ENCODE measurements at places on chromosomes 6 and 20.

- no peaks in the 10 kb centered on the region for H3K4me1 ChIP-seq
- no peak overlapping the region for H3K27ac ChIP-seq
- peaks cover 7% of the 10 kb centered on the region for H3K27me3 ChIP-seq
- no peak overlapping the region for H3K4me3 ChIP-seq
- H3K36me3 ChIP-seq = no peaks in the 10 kb centered on the region
- no peak for DNase-seq
These were observed 501.3 kb upstream of the SULF2 start for GRCh38 chr20:48286601-48287000.

- H3K36me3 ChIP-seq = peaks cover 12% of the 10 kb centered on the region
- H3K27ac ChIP-seq = peak overlapping the region; percentile 95
- DNase-seq = peak; percentile 83
These were observed 715 bp downstream of the SOX12 start for GRCh38 chr20:325889-326644.

DNA sequence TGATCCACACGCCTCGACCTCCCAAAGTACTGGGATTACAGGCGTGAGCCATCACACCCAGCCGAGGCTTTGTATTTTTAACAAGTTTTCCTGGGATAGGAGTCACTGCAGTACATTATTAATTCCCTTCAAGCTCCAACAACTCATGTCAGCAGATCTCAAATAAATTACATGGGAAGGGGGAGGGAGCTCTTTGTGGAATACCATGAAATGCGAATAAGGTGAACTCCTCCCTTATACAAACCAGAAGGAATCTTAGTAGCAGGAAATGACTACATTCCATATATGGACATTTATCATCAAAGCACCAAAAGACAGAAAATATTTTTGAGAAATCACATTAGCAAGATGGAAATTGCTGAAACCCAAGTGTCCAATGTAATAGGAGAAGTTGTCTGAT lies 2.9 kb downstream of the GSS start:
- H3K4me3 ChIP-seq = no peak overlapping the region
- peaks cover 8% of the 10 kb centered on the region for H3K4me1 ChIP-seq
- DNase-seq = peak; percentile 15
- peak overlapping the region; percentile 35 for H3K27ac ChIP-seq
- no peaks in the 10 kb centered on the region for H3K27me3 ChIP-seq
- H3K36me3 ChIP-seq = peaks cover 13% of the 10 kb centered on the region

DNA sequence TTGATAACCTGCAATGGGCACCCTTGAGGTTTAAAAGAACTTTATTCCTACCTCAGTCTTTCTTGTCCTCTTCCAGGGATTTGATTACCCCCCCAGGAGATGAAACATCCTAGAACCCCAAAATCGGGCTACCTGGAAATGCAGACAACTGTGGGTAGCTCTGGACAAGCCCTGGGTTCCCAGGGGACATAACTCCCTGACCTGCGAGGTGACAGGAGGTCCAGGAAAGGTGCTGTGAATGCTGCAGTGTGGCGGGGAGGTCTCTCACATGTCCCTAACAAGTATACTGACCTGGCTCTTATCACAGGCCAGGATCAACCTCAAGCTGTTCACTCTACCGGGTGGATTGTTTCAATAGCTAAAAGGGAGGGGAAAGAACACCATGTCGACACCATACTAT lies 11.6 kb downstream of the JAG1 start:
- H3K4me3 ChIP-seq = no peak overlapping the region
- H3K4me1 ChIP-seq = peaks cover 33% of the 10 kb centered on the region
- H3K36me3 ChIP-seq = peaks cover 65% of the 10 kb centered on the region
- no peaks in the 10 kb centered on the region for H3K27me3 ChIP-seq
- H3K27ac ChIP-seq = no peak overlapping the region

DNA sequence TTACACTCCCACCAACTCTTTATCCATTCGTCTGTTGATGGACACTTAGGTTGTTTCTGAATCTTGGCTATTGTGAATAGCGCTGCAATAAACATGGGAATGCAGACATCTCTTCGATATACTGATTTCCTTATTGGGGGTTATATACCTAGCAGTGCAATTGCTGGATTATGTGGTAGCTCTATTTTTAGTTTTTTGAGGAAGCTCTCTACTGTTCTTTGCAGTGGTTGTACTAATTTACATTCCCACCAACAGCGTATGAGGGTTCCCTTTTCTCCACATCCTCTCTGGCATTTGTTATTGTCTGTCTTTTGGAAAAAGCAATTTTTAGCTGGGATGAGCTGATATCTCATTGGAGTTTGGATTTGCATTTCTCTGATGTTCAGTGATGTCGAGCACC lies 4.6 kb upstream of the PFDN4 start:
- peaks cover 12% of the 10 kb centered on the region for H3K4me1 ChIP-seq
- DNase-seq = no peak
- H3K27ac ChIP-seq = no peak overlapping the region
- H3K27me3 ChIP-seq = no peaks in the 10 kb centered on the region

DNA sequence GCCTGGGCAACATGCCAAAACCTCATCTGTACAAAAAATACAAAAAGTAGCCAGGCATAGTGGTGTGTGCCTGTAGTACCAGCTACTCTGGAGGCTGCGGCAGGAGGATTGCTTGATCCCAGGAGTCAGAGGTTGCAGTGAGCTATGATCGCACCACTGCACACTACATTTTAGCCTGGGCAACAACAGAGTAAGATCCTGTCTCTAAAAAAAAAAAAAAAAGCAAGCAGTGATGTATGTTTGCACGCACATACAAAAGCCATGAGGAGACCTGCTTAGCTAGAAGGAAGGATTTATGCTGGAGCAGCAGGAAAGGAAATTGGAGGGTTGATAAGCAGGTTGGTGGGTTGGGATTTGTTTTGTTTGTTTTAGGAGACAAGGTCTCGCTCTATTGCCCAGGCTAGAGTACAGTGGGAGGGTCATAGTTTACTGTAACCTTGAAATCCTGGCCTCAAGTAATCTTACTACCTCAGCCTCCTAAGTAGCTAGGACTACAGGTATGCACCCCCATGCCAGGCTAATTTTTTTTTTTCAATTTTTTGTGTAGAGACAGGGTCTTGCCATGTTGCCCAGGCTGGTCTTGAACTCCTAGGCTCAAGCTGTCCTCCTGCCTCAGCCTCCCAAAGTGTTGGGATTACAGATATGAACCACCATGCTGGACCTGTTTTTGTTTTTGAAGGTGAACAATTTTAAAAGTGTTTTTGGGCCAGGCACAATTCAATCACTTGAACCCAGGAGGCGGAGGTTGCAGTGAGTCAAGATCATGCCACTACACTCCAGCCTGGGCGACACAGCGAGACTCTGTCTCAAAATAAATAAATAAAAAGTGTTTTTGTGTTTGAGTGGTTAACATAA lies 4.0 kb downstream of the ZSWIM3 start:
- no peaks in the 10 kb centered on the region for H3K27me3 ChIP-seq
- DNase-seq = peak; percentile 43
- H3K4me1 ChIP-seq = no peaks in the 10 kb centered on the region

DNA sequence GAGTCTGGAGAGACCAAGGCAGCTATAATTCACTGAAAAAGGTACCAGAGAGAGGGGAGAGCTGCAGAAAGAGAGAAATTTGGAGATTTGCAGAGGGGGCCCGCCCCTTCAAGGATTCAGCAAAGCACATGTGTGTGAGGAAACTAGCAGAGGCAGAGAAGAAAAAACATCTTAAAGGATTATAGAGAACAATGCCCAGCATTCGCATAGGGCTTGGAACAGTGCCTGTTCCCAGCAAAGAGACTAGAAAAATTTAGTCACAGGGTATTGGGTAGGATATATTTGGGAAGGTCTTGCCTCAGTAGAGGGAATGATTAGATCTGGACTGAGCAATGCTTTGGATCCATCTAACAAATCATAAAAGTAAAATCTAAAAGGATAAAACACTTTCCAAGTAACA lies 44.0 kb downstream of the SRPK1 start:
- no peak overlapping the region for H3K4me3 ChIP-seq
- DNase-seq = peak; percentile 34
- H3K4me1 ChIP-seq = peaks cover 6% of the 10 kb centered on the region
- H3K36me3 ChIP-seq = peaks cover 21% of the 10 kb centered on the region

- no peaks in the 10 kb centered on the region for H3K36me3 ChIP-seq
- H3K27me3 ChIP-seq = peaks cover 25% of the 10 kb centered on the region
- H3K4me3 ChIP-seq = no peak overlapping the region
- no peak overlapping the region for H3K27ac ChIP-seq
- no peaks in the 10 kb centered on the region for H3K4me1 ChIP-seq
These were observed 241.6 kb downstream of the BMP7 start for GRCh38 chr20:57024849-57025248.

- H3K27ac ChIP-seq = no peak overlapping the region
- H3K27me3 ChIP-seq = no peaks in the 10 kb centered on the region
- no peak for DNase-seq
- H3K36me3 ChIP-seq = peaks cover 7% of the 10 kb centered on the region
These were observed 17.2 kb downstream of the ZBTB2 start for GRCh38 chr6:151374036-151374683.

DNA sequence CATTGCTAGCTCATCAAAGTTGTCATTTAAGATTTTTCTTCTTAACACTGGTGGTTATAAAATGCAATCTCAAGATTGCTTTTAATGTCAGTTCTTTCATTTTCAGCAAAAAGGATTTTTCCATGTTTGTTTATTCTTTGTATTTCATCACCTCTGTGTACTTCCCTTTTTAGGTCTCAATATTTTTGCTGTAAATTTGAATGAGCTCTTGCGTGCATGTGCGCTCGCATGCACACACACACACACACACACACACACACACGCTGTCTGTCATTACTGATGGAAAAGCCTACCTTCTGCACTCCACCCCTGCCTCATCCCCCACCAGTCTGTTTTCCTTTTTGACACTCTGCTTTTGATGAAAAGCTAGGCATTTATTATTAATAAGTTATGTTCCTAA lies 85.3 kb upstream of the FYN start:
- no peak overlapping the region for H3K4me3 ChIP-seq
- no peaks in the 10 kb centered on the region for H3K27me3 ChIP-seq
- DNase-seq = no peak
- no peaks in the 10 kb centered on the region for H3K4me1 ChIP-seq

DNA sequence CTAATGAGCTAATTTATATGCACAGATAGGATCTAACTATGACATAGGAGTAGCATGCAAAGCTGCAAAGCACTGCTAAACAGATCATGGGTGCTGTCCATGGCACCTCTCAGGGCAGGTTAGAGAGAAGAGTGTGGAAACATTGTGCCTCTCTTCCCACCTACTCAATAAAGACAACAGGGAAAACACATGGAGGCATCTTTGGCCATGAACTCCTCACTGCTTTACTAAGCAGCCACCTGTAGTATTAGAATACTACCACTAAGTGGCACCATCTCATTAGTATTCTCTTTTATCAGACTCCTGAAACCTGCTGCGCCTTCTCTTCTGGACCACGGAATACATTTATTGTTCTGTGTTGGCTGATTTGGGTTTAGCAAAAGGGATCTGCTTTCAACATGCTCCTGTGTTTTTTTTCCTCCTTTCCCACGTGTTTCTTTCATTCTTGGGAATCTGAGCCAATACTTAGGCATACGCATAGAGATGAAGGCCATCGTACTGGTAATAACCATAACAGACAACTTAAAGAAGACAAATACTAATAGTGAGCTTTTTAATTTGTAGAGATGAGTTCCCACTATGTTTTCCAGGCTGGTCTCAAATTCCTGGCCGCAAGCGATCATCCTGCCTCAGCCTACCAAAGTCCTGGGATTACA lies 9.4 kb upstream of the HDDC2 start:
- no peaks in the 10 kb centered on the region for H3K4me1 ChIP-seq
- peak; percentile 76 for DNase-seq
- no peak overlapping the region for H3K4me3 ChIP-seq
- H3K27me3 ChIP-seq = no peaks in the 10 kb centered on the region
- no peaks in the 10 kb centered on the region for H3K36me3 ChIP-seq

DNA sequence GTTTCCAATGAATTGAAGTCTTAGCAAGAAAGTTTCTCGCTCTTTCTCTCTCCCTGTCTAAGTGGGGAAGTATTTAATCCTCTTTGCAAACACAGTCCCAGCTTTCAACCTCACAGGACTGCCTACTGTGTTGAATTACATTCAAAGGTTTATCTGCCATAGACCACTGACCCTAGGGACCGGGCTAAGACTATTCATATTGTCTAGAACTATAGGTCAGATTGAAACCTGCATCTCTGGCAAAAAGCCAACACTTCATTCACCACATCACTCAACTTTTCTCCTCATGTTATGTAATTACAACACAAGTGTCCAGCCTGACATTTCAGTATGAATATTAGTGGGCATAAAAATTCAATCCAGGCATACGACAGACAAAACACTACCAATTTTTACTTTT lies 314.7 kb upstream of the RSPO3 start:
- DNase-seq = no peak
- H3K36me3 ChIP-seq = no peaks in the 10 kb centered on the region
- H3K4me1 ChIP-seq = no peaks in the 10 kb centered on the region
- H3K4me3 ChIP-seq = no peak overlapping the region
- H3K27ac ChIP-seq = no peak overlapping the region

DNA sequence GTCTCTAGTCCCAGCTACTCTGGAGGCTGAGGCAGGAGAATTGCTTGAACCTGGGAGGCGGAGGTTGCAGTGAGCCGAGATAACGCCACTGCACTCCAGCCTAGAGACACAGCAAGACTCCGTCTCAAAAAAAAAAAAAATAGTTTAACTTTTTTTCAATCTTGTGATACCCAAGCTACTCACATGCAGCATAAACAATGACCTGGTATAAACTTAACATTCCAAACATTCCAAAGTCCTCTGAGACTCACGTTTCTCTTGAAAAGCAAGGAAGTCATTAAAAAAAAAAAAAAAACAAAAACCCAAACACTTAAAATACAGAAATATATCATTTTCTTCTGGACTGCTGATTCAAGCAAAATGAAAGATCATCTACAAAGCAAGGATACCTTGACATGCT lies 14.3 kb downstream of the CRNKL1 start:
- peaks cover 3% of the 10 kb centered on the region for H3K4me1 ChIP-seq
- H3K4me3 ChIP-seq = no peak overlapping the region
- H3K36me3 ChIP-seq = peaks cover 100% of the 10 kb centered on the region
- H3K27ac ChIP-seq = no peak overlapping the region

DNA sequence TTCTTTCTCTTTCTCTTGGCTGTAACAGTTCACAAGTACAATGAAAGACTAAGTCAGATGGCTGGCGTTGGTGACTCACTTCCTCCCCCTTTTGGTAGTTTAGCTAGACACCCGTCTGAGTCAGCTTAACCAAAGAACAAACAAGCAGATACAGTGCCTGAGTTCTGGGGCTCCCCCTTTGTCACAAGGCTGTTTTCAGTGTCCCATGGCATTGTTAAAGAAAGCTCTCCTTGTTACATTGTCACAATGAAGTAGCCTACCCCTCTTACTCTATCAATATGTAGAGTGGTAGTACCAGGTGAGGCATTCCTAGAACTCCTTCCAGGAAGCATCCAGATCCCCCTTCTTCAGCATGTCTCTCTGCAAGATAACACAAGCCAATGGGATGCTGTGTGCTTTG lies 38.6 kb downstream of the KIAA0408 start:
- DNase-seq = peak; percentile 89
- no peaks in the 10 kb centered on the region for H3K36me3 ChIP-seq
- no peak overlapping the region for H3K4me3 ChIP-seq
- H3K4me1 ChIP-seq = no peaks in the 10 kb centered on the region

DNA sequence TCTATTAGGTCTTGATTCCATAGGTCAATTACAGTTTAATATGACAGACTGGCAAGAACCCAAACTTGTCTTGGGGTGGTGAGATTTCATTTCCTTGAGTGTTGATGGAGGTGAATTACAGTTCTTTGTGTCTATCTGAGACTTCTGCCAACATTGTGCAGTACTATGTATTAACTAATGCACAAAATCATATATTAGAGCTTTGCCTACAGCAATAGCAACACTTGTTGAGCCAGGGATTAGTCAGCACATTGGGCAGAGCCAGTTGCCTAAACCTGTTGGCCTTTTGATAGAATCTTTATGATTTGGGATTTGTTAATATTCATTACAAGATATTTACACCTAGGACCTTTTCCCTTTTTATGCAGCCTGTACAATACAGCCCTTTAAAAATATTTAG lies 135.3 kb upstream of the CENPW start:
- H3K4me3 ChIP-seq = no peak overlapping the region
- no peaks in the 10 kb centered on the region for H3K36me3 ChIP-seq
- no peak for DNase-seq
- H3K27ac ChIP-seq = no peak overlapping the region
- H3K27me3 ChIP-seq = no peaks in the 10 kb centered on the region

Measured in A673 (cell line).